Uterus (tissue), 4 donors: ENCODE measurements at places on chromosomes 13 and 19. TPM values are rescaled to one million over a fixed set of nuclear protein-coding genes. Genes with fewer than 3 reads are reported as not detected.
A peak's percentile ranks its signal among the peaks of the same experiment; 100 is the strongest.

GRCh38 chr13:42011601-42012350 is 36.7 kb upstream of the DGKH start:
- no peaks in the 10 kb centered on the region for H3K36me3 ChIP-seq
- DNase-seq: no peak
- H3K27me3 ChIP-seq: no peaks in the 10 kb centered on the region
- H3K4me3 ChIP-seq: no peak overlapping the region
- no peaks in the 10 kb centered on the region for H3K4me1 ChIP-seq

- H3K4me3 ChIP-seq: no peak overlapping the region
- no peaks in the 10 kb centered on the region for H3K4me1 ChIP-seq
Observed at GRCh38 chr13:57409656-57410055, 221.9 kb upstream of the PCDH17 start.

GRCh38 chr13:29021717-29022116 is 201.6 kb downstream of the MTUS2 start:
- no peak for DNase-seq
- H3K4me3 ChIP-seq: no peak overlapping the region
- no peaks in the 10 kb centered on the region for H3K36me3 ChIP-seq
- H3K27me3 ChIP-seq: no peaks in the 10 kb centered on the region
- no peaks in the 10 kb centered on the region for H3K4me1 ChIP-seq

- no peak overlapping the region for H3K27ac ChIP-seq
- no peaks in the 10 kb centered on the region for H3K4me1 ChIP-seq
- H3K4me3 ChIP-seq: no peak overlapping the region
- H3K27me3 ChIP-seq: no peaks in the 10 kb centered on the region
- no peaks in the 10 kb centered on the region for H3K36me3 ChIP-seq
Observed at GRCh38 chr13:112241288-112241687, 134.9 kb upstream of the SPACA7 start.

GRCh38 chr13:31949486-31949885 is 82.1 kb upstream of the FRY start:
- no peaks in the 10 kb centered on the region for H3K36me3 ChIP-seq
- H3K4me3 ChIP-seq: no peak overlapping the region
- H3K27me3 ChIP-seq: no peaks in the 10 kb centered on the region

GRCh38 chr13:25190771-25191170 is 18.7 kb upstream of the AMER2 start:
- H3K4me1 ChIP-seq: no peaks in the 10 kb centered on the region
- no peaks in the 10 kb centered on the region for H3K36me3 ChIP-seq
- no peak overlapping the region for H3K4me3 ChIP-seq
- no peaks in the 10 kb centered on the region for H3K27me3 ChIP-seq
- H3K27ac ChIP-seq: no peak overlapping the region
- no peak for DNase-seq

DNA sequence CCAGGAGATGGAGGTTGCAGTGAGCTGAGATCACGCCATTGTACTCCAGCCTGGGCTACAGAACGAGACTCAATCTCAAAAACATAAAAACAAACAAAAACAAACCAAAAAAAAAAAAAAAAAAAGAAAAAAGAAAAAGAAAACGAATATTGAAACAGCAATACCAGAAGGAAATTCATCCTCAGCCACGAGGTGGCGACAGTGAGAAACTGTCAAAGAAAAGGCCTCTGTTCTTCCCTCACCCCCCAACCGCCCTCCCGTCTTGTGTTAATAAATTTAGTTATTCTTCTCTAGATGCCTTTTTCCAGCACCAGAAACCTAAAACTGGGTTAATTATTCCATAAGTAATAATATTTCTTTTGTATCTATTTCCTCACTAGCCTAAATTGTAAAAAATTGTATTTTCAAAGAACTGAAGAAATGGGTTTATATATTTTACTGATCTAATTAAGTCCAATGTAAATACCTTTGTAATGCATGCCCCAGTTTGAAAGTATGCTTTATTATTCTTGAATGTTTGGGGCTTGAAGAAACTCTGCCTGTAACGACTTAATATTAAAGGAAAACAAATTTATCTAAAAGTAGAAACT is 38.6 kb downstream of the LIG4 start:
- no peak overlapping the region for H3K4me3 ChIP-seq
- no peaks in the 10 kb centered on the region for H3K27me3 ChIP-seq
- no peaks in the 10 kb centered on the region for H3K4me1 ChIP-seq
- no peaks in the 10 kb centered on the region for H3K36me3 ChIP-seq

DNA sequence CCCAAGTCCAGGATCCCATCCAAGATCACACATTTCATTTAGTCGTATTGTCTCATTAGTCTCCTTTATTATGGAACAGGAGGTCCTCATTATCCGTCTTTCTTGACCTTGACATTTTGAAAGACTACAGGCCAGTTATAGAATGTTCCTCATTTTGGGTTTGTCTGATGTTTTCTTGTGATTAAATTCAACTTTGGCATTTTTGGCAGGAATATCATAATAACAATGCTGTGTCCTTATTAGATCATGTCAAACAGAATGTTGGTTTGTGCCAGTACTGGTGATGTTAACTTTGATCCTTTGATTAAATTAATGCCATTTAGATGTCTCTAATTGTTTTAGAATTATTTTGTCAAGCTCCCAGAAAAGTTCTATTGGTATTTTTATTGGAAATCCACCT is 106.5 kb upstream of the FRY start:
- no peak overlapping the region for H3K27ac ChIP-seq
- no peak overlapping the region for H3K4me3 ChIP-seq
- no peaks in the 10 kb centered on the region for H3K4me1 ChIP-seq
- H3K27me3 ChIP-seq: no peaks in the 10 kb centered on the region
- no peak for DNase-seq
- no peaks in the 10 kb centered on the region for H3K36me3 ChIP-seq

- no peaks in the 10 kb centered on the region for H3K27me3 ChIP-seq
- H3K4me1 ChIP-seq: no peaks in the 10 kb centered on the region
- peak; percentile 59 for DNase-seq
- peak within 1 kb of the TSS; percentile 75 for H3K27ac ChIP-seq
- H3K36me3 ChIP-seq: no peaks in the 10 kb centered on the region
Observed at GRCh38 chr19:45079063-45079910, at the start of gene GEMIN7. Gene GEMIN7 (plus strand): TSS chr19:45079260. CDS start chr19:45090115, 10,855 bp downstream.

GRCh38 chr13:109771926-109772325 is 14.5 kb downstream of the IRS2 start:
- no peak overlapping the region for H3K4me3 ChIP-seq

DNA sequence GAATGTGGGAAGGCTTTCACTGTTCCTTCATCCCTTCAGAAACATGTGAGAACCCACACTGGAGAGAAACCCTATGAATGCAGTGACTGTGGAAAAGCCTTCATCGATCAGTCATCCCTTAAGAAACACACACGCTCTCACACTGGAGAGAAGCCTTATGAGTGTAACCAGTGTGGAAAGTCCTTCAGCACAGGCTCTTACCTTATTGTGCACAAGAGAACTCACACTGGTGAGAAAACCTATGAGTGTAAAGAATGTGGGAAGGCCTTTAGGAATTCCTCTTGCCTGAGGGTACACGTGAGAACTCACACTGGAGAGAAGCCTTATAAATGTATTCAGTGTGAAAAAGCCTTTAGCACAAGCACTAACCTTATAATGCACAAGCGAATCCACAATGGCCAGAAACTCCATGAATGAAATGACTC is 18.6 kb downstream of the ZNF177 start:
- H3K27ac ChIP-seq: no peak overlapping the region
- H3K27me3 ChIP-seq: no peaks in the 10 kb centered on the region
- no peak for DNase-seq
- H3K4me3 ChIP-seq: no peak overlapping the region
- H3K36me3 ChIP-seq: no peaks in the 10 kb centered on the region
- no peaks in the 10 kb centered on the region for H3K4me1 ChIP-seq

DNA sequence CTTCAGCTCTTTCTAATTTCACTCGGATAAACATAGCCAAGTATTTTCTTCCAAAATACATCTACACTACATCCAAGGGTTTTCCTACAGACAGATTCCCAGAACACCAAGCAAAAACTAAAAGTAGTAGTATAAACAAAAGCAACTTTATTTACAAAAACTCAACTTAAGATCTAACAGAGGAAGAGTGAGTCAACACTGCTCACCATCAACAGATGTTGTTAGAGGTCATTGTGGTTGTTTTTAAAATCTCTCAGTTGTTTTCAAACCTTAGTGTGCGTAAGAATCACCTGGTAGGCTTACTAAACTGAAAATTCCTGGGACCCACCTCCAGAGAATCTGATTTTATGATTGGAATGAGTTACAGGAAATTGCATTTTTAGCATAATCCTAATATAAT is 631.7 kb upstream of the SGCG start:
- no peaks in the 10 kb centered on the region for H3K27me3 ChIP-seq
- no peak for DNase-seq
- H3K4me3 ChIP-seq: no peak overlapping the region

- no peak overlapping the region for H3K27ac ChIP-seq
- H3K4me1 ChIP-seq: no peaks in the 10 kb centered on the region
- DNase-seq: no peak
- H3K4me3 ChIP-seq: no peak overlapping the region
Observed at GRCh38 chr13:46010148-46010547, 42.4 kb downstream of the ZC3H13 start.

GRCh38 chr19:47448360-47448727 is 23.3 kb downstream of the SLC8A2 start:
- no peaks in the 10 kb centered on the region for H3K36me3 ChIP-seq
- H3K4me1 ChIP-seq: no peaks in the 10 kb centered on the region
- H3K27ac ChIP-seq: no peak overlapping the region
- H3K4me3 ChIP-seq: no peak overlapping the region
- H3K27me3 ChIP-seq: no peaks in the 10 kb centered on the region
- DNase-seq: no peak

DNA sequence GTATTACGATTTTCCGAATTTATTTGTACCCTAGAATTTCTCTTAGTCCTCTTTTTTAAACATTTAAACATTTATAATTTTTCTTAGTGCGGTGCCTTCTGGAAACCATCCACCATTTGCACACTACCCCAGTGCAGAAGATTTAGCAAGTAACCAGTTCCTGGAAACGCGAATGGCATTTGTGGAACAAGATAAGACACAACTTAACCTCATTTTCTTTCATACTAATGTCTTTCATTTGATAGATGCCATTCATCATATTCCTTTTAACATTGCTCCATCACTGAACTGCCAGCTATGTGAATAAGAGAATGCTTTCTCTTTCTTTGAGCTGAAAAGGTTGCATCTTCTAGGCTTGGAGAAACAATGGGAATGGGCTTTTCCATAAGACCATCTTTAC is 6.8 kb downstream of the FRY start:
- no peak for DNase-seq
- no peaks in the 10 kb centered on the region for H3K4me1 ChIP-seq
- no peak overlapping the region for H3K4me3 ChIP-seq
- no peaks in the 10 kb centered on the region for H3K36me3 ChIP-seq
- no peaks in the 10 kb centered on the region for H3K27me3 ChIP-seq

DNA sequence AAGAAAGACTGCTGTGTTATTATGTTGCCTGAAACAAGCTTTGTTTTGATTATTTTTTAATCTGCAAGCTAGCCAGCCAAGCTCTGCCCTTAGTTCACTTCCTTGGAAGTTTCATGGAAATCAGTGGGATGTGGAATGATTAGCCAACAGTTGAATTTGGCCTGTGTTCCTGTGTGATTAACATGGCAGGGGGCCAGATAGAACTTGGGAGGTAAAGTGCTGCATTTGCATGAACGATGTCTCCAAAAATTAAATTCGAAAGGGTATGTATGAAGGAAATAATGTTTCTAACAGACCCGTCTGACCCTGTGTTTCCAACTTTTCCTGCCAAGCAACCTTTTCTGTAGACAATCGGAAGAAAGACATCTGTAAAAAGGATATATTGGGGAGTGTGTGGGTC is 32.2 kb downstream of the UFM1 start:
- no peaks in the 10 kb centered on the region for H3K27me3 ChIP-seq
- DNase-seq: no peak
- no peak overlapping the region for H3K27ac ChIP-seq
- H3K4me1 ChIP-seq: no peaks in the 10 kb centered on the region

- H3K4me1 ChIP-seq: no peaks in the 10 kb centered on the region
- no peak within 1 kb of the TSS for H3K27ac ChIP-seq
- H3K4me3 ChIP-seq: no peak within 1 kb of the TSS
- H3K27me3 ChIP-seq: no peaks in the 10 kb centered on the region
- no peak for DNase-seq
Observed at GRCh38 chr19:5913739-5914357, at the start of gene CAPS. Gene CAPS (plus strand): TSS chr19:5914254. CDS start chr19:5914407, 153 bp downstream.

DNA sequence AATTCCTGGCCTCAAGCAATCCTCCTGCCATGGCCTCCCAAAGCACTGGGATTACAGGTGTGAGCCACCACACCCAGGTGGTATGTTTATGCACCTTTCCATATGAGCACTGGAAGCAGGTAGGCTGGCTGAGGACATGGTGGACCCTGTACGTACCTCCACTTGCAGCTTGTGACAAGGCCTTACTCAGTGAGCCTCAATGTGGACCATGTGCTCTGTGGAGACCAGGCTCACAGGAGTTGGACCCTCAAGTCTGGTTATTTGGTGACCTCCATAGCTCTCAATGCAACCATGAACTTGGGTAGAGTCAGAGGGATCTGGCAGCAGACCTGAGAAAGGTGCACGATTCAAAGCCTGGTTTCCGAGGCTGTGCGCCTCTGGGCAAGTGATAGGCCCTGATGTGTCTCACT is 5.5 kb downstream of the ACP4 start:
- DNase-seq: no peak
- H3K27me3 ChIP-seq: no peaks in the 10 kb centered on the region
- no peak overlapping the region for H3K4me3 ChIP-seq
- no peaks in the 10 kb centered on the region for H3K36me3 ChIP-seq
- H3K27ac ChIP-seq: no peak overlapping the region
- no peaks in the 10 kb centered on the region for H3K4me1 ChIP-seq

DNA sequence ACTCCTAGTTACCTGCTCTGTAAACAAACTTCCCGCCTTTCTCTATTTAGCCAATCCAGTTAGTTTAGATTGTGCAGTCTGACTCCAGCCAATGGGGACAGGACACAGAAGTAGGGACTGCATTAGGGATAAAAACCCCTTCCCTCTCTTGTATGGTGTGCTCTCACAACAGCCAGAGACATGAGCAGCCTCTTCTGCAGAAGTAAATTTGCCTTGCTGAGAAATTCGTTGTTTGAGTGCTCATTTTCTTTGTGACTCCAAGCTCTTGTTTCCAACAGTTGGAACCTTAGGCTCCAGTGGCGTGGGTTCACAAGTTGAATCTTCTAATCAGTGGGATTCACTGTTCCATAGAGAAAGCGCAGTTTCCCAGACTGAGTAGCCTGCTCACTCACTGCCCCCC is 66.1 kb downstream of the ZNF93 start:
- H3K27me3 ChIP-seq: no peaks in the 10 kb centered on the region
- no peak overlapping the region for H3K4me3 ChIP-seq
- no peak for DNase-seq
- no peaks in the 10 kb centered on the region for H3K4me1 ChIP-seq
- H3K36me3 ChIP-seq: no peaks in the 10 kb centered on the region

- H3K27ac ChIP-seq: peak overlapping the region; percentile 54
- H3K4me1 ChIP-seq: no peaks in the 10 kb centered on the region
- DNase-seq: no peak
- H3K4me3 ChIP-seq: no peak overlapping the region
- H3K36me3 ChIP-seq: no peaks in the 10 kb centered on the region
Observed at GRCh38 chr13:77898097-77898496, 20.5 kb downstream of the EDNRB start.

The PRTN3 gene
- not detected for total RNA-seq

The TNFAIP8L1 gene
- total RNA-seq: 9.3 TPM

The SHFL gene
- total RNA-seq: 79.2 TPM

The C19orf33 gene
- 4.1 TPM for total RNA-seq

The TMEM238 gene
- not detected for total RNA-seq

The CLEC4M gene
- total RNA-seq: not detected

The SLC25A41 gene
- not detected for total RNA-seq

The ZNF600 gene
- total RNA-seq: 6.5 TPM

The ZNF441 gene
- total RNA-seq: 25.6 TPM

The ATP7B gene
- total RNA-seq: 16.2 TPM

The VAV1 gene
- total RNA-seq: 0.29 TPM

The N4BP2L1 gene
- 13.0 TPM for total RNA-seq

The ELANE gene
- total RNA-seq: 3.4 TPM

The CYP4F8 gene
- not detected for total RNA-seq
